ENCODE measurements at places on chromosomes 1 and 21.

GRCh38 chr1:223029985-223030769 lies 112.9 kb downstream of the TLR5 start:
- DNase-seq: peak; percentile 70

DNA sequence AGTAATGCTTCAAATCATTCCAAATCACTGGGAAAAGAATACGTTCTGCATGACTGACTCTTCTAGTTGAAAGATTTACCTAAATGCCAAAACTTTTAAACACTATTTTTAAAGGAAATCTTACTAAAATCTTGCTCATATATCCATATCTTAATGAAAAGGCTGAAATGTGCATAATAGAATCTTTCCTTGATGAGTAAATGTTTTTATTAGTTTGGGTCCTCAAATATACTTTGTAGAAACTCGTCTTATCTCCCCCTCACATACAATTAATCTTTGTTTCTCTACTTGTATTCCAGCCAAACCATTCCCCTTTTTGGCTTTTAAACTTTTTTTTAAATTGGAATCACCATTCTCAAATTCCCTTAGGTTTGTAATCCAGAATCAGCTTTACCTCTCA lies 110.2 kb downstream of the NTNG1 start:
- no peak for DNase-seq

DNA sequence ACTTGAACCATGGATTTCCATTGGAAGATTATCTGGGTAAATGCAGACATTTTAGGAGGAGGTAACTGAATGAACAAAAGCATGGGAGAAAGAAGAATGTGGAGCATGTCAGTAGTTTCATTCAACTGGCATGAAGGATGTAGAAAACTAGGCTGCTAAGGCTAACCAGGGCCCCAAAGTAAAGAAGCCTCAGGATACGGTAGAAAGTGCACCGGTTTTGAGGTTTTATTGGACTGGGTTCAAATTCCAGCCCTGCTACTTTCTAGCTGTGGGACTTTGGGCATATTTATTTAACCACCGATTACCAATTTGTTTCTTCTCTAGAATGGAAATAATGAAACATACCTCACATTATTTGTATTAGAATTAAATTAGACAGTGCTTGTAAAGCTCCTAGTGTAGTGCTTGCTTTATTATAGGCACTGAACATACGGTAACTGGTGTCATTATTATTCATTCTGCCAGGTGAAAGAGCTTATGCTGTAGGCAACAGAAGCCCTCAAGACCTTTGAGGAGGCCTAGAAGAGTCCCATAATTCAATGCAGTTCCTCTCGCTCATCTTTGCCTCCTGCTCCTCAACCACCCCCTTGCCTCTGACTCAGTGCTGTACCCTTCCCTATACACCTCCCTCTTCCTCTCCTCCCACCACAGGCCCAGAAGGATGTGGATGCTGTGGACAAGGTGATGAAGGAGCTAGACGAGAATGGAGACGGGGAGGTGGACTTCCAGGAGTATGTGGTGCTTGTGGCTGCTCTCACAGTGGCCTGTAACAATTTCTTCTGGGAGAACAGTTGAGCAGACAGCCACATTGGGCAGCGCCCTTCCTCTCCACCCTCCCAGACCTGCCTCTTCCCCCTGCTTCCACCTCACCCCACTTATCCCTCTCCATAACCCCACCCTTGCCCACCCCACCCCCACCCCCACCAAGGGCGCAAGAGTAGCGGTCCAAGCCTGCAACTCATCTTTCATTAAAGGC lies 2.5 kb upstream of the CHTOP start:
- DNase-seq: no peak

- DNase-seq: no peak
These were observed 53.6 kb downstream of the KIAA1614 start for GRCh38 chr1:180966312-180966711.

GRCh38 chr1:210321552-210321951 lies 7.2 kb upstream of the HHAT start:
- DNase-seq: no peak

DNA sequence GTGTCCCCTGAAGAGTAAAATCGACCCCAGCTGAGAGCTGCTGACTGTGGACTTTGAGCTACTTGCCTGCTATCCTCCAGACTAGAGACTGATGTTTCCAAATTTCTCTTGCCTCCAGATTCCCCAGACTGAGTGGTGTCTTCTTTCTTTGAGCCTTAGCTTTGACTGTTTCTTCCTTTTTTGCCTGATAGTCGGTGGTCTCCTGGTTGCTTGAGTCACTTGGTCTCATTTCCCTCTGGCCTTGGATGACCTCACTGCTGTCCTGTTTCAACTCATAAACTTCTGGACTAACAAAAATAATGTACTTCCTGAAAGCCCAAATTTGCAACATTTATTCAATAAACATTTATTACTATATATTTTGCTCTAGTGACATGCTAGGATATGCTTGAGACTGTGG lies 52.9 kb upstream of the DIPK1A start:
- no peak for DNase-seq

DNA sequence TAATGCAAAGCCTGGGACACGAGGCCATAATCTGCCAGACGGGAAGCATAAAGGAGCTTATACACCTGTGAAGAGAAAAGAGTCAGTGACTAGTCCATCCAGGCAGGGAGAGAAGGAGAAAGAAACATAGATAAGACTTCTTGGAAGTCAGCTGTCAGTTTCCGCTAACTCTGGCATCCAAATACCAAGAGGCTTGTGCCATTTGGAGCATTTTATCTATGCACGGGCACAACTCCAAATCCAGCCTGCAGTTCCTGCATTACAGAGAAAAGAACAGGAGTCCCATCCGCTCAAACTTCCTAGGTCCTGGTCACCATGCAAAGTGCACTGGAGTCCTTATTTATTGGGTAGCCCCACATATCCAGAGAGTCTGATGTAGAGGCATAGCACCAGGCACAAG lies 27.9 kb downstream of the SEC16B start:
- no peak for DNase-seq

DNA sequence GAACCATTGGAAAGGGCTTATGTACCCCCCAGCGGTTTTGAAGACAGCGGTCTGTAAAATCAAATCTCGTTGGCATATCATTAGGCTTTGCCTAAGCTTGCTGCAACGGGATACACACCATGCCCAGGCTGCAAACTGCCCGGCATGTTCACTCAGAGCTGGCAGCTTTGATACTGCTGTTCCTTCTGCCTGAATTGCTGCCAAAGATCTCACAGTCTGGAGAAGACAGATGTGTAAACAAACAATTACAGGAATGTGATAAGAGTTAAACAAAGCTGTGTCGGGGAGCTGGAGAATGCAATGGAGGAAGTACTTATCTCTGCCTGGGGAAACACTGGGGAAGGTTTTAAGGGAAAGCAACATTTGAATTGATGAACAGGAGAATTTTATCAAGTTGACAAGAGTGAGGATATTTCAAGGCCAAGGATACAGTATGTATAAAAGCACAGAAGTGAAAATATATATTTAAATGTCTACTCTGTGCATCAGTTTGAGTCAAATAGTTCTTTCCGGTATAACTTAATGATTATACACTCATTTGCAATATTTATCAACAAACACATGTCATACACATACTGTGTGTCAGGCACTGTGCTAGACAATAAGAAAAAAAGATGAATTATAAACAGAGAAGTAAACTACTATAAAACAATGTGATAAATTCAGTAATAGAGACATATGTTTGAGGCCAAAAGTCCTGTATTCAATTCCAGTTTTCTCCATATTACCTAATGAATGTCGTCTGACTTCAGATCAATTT lies 29.9 kb downstream of the CHML start:
- DNase-seq: no peak

DNA sequence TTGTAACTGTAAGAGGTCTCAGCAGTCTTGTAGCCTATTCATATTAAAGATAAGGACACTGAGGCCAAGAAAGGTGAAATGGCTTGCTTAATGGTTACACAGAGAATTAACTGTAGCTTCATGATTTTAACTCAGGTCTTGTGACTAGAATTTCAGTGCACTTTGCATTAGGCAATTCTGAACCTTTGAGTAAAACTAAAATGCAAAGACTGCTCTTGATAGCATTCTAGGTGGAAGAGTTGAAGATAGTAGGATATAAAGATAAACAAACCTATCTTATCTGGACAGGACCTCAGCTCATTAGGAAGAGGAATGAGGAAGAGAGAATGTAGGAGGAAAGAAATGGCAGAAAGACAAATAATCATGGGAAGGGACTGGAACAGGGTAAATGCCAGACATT lies 68.6 kb upstream of the RGL1 start:
- DNase-seq: no peak

Measured in H7 (cell line).